Hippocampal formation (tissue), 2 donors: ENCODE measurements at places on chromosomes 1 and 21.
A peak's percentile ranks its signal among the peaks of the same experiment; 100 is the strongest.

DNA sequence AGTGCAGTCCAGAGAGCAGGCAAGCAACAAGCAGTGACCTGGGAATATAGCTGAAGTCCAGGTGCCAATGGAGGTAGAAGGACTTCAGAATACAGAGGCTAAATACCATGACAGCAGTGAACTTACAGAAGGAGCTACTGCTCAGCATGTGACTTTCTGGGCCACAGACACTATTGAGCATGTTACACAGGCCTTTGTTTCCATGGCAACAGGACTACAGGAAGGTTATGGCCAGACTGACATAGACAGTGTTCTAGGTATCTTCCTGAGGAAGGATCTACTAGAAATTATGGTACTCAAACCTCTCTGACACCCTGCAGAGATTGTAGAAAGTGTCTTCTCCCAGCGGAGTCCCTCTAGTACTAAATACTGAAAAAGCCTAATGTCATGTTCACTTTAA is 11.0 kb downstream of the OR2M5 start:
- no peak for DNase-seq

DNA sequence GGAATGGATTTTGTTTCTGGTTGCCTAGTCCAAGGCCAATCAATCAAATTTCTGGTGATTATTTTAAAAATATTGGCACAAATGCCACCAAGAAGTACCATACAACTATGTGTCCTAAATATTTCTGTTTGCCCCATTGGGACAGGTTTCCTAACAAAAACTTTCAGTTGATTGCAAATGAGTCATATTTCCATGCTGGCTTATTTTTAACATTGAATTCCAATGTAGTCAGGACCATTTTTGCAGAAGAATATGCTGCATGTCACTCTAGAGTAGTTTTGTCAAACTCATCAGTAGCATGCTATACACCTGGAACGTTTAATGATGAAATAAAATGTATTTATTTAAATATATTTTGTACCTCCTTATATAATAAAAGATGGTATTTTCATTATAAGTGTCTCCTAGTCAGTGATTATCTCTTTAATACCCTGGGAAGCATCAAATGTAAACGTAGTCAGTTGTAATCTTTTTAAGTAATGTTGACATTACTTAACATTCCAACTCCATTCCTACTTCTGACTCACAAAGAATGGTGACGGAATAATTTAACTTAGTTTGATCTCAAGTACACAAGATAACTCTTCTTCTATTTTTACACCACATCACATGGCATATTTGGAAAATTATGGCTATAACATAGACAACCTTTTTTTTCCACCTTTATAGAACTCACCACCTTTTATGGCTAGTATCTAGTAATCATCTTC is 39.0 kb upstream of the USH2A start:
- no peak for DNase-seq

DNA sequence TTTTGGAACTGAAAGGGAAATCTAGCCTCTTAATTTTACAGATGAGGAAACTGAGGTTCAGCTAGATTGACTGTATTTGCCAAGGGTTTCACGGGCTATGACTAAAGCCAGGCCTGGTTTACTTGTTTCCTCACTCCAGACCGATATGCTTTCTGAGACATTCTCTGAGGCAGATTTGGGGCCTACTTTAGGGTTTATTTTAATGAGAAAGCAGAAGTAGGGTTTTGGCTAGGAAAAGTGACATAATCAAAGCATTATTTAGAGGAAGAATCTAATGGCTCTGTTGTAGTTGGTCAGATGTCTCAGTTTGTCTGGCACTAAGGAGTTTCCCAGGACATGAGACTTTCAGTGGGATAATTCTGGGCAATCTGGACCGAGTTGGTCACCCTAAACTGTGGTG is 1.5 kb upstream of the RPTN start:
- no peak for DNase-seq

GRCh38 chr1:9281908-9282695 is 10.6 kb upstream of the SPSB1 start:
- no peak for DNase-seq

- DNase-seq, result no peak
Observed at GRCh38 chr21:25580912-25581260, 26.4 kb downstream of the MRPL39 start.

DNA sequence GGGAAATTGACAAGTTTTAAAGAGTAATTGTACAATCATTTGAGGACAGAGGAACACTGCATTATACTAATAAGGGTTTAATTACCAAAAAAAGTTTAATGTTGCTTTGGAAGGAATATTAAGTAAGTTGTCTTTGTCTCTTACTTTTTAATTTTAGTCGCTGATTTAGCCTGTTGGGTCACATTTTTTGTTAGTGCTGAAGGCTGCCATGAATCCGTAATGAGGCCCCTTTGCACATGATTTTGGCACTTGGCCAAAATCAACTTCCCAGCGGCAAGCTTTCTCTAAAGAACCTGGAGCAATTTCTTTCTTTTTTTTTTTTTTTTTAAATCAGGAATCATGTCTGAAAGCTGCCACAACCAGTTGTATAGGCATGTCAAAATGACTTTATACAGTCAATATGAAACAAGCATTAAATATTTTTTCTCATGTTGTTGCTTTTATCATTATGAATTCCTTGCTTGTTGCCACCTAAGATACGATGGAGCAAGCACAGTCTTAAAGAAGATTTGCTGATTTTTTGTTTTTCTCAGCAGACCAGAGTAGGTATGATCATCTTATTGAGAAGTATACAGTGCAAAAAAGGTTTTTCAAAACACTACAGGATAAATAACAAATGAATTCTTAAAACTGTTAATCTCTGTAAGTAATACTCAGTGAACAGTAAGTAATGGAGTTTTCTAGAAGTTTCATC is 690.4 kb downstream of the USP25 start:
- peak; percentile 78 for DNase-seq

DNA sequence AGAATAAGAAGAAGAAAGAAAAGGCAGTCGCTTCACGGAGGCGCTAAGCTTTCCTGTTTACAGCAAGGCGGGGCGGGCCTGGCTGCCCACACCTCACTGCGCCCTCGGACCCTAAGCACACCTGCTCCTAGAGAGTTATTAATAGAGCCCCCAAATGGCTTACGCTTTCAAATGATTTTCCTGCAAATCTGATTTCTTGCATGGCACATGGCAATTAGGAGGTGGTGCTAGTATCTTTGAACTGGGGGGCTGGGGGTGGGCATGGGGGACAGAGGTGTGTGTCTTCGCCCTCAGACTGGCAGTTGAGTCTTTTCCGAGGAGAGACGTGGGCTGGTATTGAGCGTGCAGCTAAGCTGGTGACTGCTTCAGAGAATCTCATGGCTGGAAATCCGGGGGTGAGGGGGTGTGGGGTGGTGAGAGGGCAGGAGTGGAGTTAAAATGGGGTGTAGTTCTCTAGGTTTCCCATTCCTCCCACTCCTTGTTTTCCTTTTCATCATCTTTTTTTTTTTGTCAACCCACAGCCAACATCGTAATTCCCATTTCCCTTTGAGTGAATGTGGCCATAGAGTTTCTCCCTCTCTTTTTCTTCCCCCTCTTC is 1.3 kb downstream of the S1PR1 start:
- DNase-seq, result no peak

DNA sequence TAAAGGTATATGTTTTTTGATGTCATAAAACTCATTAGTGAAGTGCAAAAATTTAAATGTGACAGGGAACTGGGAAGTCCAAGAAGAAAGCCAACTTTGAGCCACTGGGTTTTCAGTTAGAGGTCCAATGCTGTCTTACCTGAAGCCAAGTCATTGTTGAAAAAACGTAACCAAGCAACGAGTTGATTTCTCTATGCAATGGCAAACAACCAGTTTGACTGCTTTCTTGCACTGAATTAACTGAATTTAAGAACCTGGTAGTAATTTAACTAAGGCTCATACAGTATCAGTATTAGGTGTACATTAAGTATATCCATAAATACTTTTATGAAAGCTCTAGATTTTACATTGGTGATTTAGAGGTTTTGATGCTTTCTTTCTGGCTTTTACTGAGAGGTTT is 20.2 kb upstream of the S1PR1 start:
- no peak for DNase-seq

DNA sequence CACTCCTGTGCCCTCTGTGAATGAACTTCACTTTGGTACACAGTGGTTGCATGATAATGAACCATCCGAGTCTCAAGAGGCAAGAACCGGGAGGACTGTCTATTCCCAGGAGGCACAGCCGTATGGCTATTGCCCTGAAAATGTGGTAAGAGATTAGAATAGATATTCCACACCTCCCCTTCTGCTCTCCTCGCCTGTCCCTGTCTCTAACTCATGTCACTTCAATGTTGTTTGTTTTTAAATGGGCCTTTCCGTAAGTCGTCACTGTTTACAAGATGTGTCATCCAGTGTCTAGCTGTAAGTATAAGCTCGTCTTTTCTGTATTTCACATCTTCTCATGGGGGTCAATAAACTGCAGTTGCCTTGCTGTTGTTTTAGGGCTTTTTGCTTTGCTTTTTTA is 122.2 kb downstream of the PATJ start:
- no peak for DNase-seq

DNA sequence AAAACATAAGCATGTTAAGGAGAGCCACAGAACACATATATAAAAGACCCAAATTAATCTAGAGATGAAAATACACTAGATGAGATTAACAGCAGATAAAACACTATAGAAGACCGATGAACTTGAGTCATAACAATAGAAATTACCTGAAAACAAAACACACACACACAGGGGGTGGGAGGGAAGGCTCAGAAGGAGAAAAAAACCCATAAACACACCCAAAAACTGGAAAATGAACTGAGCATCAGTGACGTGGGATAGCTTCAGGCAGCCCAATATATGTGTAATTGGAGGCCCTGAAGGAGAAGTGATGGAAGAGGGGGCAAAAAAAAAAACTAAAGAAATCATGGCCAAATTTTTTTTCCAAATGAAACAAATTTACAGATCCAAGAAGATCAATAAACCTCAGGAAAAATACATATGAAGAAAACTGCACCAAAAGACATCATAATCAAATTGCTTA is 11.4 kb downstream of the ALDH9A1 start:
- DNase-seq, result no peak

GRCh38 chr1:67338642-67339041 is 31.0 kb downstream of the IL12RB2 start:
- no peak for DNase-seq
